Esophagus (tissue), 2 donors: ENCODE measurements at places on chromosomes 3 and 15. TPM values are rescaled to one million over a fixed set of nuclear protein-coding genes. Genes with fewer than 3 reads are reported as not detected.

The NR1I2 gene
- 0.02 TPM for polyA plus RNA-seq

The CIB2 gene
- polyA plus RNA-seq: 0.49 TPM

The SLC2A2 gene
- polyA plus RNA-seq: not detected

The CCRL2 gene
- polyA plus RNA-seq: 0.28 TPM

The CYP1A2 gene
- 0.06 TPM for polyA plus RNA-seq

The ARL13B gene
- 1.8 TPM for polyA plus RNA-seq

The CCR4 gene
- polyA plus RNA-seq: 0.06 TPM

The EPHA3 gene
- polyA plus RNA-seq: 0.38 TPM

The CCDC9B gene
- 21.1 TPM for polyA plus RNA-seq

The STAB1 gene
- 39.0 TPM for polyA plus RNA-seq

The CCR8 gene
- not detected for polyA plus RNA-seq

The HYKK gene
- 2.9 TPM for polyA plus RNA-seq
